GM23248 (cell line): ENCODE measurements at places on chromosomes 12 and 14.

DNA sequence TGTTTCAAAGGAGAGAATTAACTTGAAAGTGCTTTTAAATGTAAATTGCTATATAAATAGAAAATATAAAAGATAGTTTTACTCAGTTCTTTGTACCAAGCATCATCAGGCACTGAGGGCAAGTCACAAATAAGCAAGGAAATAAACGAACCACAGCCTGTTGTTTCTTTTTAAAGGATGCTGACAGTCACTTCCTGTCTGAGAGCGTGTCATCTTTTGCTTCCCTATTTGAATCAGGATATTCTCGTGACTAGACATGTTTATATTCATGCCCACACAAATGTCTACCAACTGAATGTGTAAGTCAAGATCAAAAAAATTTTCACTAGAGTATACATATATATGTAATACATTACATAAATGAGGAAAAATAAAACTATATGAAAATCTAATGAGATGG lies 31.4 kb upstream of the SLC2A13 start:
- DNase-seq: peak; percentile 58

DNA sequence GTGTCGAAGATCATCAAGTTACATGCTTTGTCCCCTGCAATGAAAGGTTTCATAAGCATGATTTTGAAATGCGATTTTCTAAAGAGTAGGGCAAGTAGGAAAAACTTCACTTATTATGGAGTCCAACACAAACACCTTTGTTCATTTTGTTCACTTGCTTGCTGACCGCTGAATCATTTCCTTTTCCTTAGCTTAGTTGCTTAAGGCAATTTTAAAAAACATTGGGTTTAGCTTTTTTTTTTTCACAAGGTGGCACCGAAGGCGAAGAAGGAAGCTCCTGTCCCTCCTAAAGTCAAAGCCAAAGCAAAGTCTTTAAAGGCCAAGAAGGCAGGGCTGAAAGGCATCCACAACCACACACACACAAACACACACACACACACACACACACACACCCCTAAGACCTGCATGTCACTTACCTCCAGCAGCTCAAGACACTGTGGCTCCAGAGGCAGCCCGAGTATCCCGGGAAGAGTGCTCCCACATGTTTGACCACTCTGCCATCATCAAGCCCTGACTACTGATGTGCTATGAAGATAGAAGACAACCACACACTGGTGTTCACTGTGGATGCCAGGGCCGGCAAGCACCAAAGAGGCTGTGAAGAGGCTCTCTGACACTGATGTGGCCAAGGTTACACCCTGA lies 11.4 kb downstream of the MANSC1 start:
- DNase-seq: peak; percentile 28

DNA sequence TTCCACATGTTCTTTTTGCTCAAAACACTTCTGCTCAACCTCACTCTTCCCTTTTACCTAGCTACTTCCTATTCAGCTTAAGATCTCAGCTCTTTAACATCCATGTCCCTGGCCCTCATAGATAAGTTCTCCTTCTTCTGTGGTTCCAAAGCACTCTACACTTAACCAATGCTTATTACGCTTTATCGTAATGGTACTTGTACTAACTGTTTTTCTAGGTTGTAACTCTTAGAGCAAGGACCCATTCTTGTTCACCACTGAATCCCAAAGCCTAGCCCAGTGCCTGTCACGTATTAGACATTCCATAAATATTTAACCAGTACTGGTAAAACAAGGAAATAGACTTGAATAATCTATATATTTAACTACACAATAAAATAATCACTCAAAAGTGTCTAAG lies 5.3 kb downstream of the SLC41A2 start:
- no peak for DNase-seq

GRCh38 chr12:109893261-109893995 lies 6.6 kb upstream of the TCHP start:
- no peak for DNase-seq

DNA sequence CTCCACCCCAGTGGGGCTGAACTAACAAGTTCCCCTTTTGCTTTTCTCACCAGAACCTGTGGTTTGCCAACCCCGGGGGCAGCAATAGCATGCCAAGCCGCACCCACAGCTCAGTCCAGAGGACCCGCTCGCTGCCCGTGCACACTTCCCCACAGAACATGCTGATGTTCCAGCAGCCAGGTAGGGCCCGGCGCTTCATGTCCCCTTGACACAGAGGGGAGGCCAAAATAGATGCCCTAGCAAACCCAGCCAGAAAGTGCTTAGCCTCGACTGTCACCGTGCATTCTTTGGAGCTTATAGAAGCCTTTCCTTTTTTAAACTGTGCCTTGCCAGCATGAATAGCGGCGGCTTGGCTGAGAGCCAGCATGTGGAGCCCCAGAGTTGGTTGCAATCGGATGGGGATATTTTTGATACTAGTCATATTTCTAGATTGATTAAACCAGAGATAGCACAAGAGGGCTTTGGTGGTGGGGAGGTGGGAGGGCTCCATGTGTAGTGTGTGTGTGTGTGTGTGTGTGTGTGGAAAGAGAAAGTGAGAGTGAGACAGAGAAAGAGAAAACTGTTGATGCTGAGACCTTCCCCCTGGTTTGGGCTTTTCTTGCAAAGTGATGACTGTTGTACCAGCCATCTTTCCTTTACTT lies 126.1 kb downstream of the GCH1 start:
- peak; percentile 86 for DNase-seq

- peak; percentile 38 for DNase-seq
These were observed 280.9 kb downstream of the LRIG3 start for GRCh38 chr12:58639318-58639934.
